Keratinocyte (primary cell): ENCODE measurements at places on chromosomes 5 and 9. TPM values are rescaled to one million over a fixed set of nuclear protein-coding genes. Genes with fewer than 3 reads are reported as not detected.

- no peak for DNase-seq
These were observed 184.4 kb upstream of the SLC12A2 start for GRCh38 chr5:127899214-127899610.

GRCh38 chr5:31561946-31562345 is 29.8 kb downstream of the C5orf22 start:
- DNase-seq, result no peak

- DNase-seq, result no peak
These were observed 215.8 kb upstream of the TRIM32 start for GRCh38 chr9:116471093-116471906.

GRCh38 chr5:64690417-64691151 is at the start of gene SHISAL2B:
Gene SHISAL2B, plus strand, starts transcription at chr5:64690503. Its CDS starts 121 bp downstream, at chr5:64690624.
- DNase-seq, result no peak

- no peak for DNase-seq
These were observed 400.9 kb downstream of the RAB3C start for GRCh38 chr5:58983526-58984452.

DNA sequence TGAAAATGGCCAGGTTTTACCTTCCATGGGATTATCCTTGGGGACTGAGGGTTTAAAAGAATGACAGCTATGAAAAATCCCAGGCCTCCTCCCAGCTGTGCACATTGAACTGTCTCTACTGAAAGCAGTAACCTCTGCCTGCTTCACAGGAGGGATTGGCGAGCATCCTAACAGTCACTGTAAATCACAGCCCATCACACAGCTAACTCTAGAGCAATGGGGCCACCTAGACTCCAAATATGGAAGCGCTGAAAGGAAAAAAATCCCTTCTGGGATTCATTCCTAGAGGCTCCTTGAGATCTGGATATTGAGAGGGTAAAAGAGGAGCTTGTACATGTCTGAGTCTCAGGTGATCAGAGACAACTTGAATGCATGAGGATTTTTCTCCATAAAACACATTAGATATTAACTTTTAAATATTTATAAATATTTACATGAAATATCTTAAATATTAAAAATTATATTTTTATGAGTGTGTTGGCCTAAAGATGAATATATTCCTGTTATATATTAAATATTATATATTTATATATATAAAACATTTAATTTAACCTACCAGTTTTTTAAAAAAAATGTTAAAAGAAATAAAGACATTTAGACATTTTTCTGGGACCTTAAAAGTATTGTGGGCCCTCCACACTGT is 133.8 kb upstream of the SLC24A2 start:
- DNase-seq, result no peak

- DNase-seq, result no peak
These were observed 20.0 kb downstream of the RNF145 start for GRCh38 chr5:159189310-159189709.

- DNase-seq, result no peak
These were observed 116.9 kb upstream of the SPOCK1 start for GRCh38 chr5:137616046-137616445.

GRCh38 chr9:137313956-137314560 is 12.0 kb upstream of the NRARP start:
- no peak for DNase-seq

GRCh38 chr5:137073189-137073588 is 425.9 kb downstream of the SPOCK1 start:
- DNase-seq, result no peak

DNA sequence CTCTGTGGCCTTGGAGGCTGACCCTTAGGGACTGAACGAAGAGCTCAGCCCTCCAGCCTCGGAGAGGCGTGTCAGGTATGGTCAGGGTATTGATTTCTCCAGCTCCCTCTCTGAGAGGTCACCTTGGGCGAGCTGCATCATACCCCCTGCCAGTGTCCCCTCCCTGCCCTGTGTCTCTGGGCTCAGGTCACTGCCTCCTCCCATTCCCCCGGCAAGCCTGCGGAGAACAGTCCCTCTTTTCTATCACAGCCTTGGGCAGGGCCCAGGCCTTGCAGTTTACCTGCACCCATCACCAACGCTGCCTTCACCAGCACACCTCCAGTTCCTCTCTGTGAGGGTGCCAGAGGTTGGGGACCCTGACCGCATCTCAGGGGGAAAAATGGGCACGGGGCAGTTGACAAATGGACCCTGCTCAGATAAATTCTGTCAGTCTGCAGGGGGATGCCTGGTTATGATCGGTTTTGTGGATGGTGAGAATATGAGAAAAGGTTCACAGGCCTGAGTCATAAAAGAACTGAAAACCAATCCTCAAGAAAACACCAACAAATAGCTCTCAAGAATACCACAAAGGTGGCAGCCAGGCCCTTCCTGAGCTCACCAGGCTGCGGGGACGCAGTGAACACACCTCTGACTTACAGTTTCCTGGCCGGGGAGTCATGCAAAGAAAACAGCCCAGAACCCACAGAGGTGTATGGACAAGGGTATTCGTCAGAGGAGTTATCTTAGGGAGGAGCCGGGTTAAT is 24.7 kb upstream of the RXRA start:
- no peak for DNase-seq

- DNase-seq, result no peak
These were observed 281.7 kb upstream of the TRPM3 start for GRCh38 chr9:71403106-71403505.

DNA sequence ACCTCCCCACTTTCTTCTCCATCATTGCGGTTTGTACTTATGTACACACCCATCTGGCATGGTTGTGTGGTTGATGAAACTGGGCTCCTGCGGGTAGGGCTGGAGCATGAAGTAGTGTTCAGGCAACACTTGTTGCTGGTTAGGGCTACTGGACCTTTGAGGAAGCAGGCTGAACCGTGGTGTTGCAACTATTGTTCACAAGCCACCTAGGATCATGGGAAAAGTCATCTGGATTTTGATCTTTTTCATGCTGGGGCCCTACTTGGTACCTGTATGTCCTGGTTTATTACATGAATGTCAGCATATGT is 40.1 kb upstream of the TIFAB start:
- peak; percentile 69 for DNase-seq

DNA sequence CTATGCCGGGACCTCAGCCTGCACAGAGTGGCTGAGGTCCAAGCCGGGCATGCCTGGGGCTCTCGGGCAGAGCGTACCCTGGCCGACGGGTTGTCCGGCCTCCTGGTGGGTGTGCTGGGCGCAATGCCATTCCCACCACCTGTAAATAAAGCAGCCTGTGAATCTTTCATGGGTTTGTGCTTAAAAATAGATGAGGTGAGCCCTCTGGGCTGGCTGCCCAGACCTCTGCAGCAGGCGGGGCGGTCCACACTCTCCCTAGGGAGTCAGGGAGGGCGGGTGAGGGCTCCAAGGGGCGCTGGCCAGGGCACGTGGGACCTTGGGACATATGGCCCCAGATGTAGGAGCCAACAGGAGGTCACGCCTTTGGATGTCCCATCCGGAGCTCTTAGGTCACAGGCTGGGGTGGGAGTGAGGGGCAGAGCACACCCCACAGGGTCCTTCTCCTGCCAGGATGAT is 3.6 kb upstream of the AGPAT2 start:
- no peak for DNase-seq

- no peak for DNase-seq
These were observed 38.7 kb downstream of the CXXC5 start for GRCh38 chr5:139686706-139687441.

- no peak for DNase-seq
These were observed 75.2 kb upstream of the FREM1 start for GRCh38 chr9:14985419-14985818.

DNA sequence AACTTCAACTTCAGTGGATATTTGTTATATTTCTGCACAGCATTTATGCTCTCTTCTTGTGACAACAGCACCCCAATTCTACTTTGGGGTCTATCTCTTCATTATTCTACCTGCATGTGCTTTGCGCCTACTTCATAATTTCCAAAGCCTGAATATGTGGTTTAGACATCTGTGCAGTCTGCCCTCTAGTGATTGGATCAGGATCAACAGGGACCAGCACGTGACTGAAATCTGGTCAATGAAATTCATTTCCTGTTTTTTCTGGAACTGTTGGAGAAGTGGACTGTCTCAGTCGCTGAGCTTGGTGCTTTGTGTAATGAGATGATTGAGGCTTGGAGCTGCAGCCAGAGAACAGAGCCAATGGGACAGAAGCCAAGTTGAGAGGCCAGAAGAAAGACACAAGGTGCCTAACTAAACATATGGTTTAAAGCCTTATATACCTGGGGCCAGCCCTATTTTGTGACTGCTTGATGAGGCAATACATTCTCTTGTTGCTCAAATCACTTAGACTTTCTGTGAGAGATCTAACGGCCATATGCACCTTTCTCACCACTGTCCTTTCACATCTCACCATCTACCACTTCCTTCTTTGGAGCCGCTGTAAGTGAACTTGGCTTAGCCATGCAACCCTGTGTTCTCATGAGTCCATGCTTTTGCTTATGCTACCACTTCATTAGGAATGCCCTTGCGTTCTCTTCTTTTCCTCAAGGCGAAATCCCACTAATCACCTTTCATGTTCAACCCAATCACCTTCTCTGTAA is 68.8 kb upstream of the PPP2R2B start:
- no peak for DNase-seq

DNA sequence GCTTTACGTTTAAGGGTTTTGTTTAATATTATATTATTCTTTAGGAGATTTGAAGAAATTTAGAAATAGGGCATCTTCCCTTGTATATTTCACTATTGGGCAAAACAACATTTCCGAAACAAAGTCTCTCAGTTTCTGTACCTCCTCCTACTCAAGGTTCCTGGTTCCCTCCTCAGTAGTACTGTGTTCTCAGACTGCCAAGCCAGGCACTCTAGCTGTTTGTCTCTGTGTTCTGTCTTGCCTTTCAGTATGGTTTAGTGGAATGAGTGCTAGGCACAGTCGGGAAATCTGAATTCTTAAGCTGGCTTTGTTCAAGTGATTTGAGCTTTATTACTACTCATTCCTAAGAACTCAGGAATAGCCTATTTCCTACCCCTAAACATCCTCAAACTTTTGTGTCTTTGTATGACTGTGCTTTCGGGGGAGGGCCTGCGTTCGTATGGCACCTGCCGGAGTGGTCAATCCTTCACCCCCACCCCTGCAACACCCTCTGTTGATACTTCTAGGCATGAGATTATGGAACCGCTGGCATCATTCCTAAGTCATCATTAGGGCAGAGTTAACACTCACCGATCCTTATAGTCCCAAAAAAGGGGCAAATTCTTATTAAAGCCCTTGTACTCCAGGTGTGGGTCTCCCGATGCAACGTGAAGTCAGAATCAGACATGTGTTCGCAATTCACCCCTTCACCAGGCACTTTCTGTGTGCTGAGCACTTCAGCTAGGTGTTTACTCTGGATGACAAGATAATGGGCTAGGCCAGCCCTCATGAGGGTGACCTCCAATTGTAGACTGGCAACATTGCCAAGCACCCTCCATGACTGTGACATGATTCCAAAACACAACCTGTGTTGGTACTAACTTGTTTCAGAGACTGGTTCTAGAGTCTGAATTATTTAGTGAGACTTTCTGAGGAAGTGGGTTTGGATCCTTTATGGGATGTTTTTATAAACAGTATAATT is 24.5 kb downstream of the SNX18 start:
- DNase-seq, result no peak

- DNase-seq, result no peak
These were observed 571.0 kb downstream of the PTPRD start for GRCh38 chr9:10041726-10042229.

DNA sequence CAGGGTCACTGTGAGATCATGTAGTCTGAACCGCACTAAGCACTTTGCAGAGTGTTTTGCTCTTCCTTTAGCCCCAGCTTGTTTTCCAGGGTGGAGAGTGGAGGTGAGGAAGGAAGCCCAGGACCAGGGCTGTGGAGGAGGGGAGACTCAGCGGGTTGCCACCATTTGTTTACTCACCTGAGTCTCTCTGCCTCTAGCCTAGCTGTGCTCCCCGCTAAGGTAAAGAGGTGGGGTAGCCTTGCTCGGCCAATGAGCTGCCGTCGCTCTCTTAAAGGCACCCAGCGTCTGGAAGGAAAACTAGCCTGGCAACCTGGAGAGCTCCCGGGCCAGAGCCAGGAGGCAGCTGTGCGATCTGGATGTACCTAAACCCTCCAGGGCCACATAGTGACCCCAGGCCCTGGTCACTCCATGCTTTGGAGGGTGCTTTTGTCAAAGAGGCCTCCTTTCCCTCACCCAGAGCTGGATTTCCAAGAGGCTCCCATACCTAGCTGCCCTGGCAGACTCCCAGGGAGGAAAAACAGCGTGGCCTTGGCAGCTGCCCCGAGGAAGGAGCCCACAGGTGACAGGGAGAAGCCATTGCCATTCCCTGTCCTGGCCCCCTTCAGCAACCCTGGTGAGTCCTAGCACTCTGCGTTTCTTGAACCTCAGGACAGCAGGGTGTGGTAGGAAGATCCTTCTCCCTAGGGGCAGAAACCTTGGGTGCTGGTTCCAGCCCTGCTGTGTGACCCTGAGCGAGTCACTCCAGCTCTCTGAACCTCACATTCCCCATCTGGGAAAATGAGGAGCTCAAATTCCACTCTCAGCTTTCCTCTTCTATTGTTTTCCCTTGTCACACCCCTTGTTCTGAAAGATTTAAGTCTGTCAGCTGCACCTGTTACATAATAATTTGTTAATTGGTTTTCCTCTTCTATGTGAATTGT is 42.4 kb upstream of the LARP1 start:
- peak; percentile 17 for DNase-seq

DNA sequence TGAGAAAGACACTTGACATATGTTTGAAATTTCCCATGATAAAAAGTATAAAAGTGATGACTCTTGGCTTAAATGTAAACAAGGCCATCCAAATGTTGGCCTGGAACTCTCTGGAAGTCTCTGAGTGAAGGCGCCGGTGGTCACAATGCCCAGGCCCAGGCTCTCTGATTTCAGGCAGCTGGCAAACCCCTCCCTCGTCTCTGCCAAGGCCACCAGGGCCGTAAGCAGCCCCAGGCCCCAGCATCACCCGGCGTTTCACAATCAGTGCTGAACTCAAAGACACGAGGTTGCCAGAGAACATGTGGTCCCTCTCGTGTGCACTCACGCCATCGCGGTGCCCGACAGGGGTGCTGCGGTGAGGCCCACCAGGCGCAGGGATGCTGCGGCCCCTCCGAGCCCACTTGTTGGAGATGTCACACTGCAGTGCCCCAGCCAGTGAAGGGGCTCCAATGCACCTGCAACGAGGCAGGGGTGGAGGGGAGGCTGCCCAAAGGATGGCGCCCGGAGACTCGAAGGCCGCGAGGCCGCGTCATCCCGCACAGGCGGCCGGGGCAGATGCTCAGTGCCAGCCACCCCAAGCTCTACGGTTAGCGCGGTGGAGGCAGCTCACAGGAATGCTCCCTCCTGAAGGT is 15.0 kb downstream of the LPCAT1 start:
- DNase-seq, result no peak

- DNase-seq, result no peak
These were observed 27.8 kb upstream of the CEP120 start for GRCh38 chr5:123451047-123451446.

The MLANA gene
- not detected in 3 replicates for polyA plus RNA-seq

The STPG3 gene
- polyA plus RNA-seq, result not detected in 3 replicates

The PDE6A gene
- polyA plus RNA-seq, result 0.03 to 0.05 TPM (median 0.03 TPM) in 3 replicates

The DMGDH gene
- polyA plus RNA-seq, result 0.13 to 0.20 TPM in 2 of 3 replicates, not detected in the other

The LCN2 gene
- 28.9 to 77.4 TPM (median 67.4 TPM) in 3 replicates for polyA plus RNA-seq

The QSOX2 gene
- polyA plus RNA-seq, result 6.9 to 11.9 TPM (median 10.9 TPM) in 3 replicates

The IL7R gene
- 2.8 to 5.9 TPM (median 4.7 TPM) in 3 replicates for polyA plus RNA-seq

The EDIL3 gene
- polyA plus RNA-seq, result 0.08 to 0.63 TPM (median 0.34 TPM) in 3 replicates

The SPINK9 gene
- not detected in 3 replicates for polyA plus RNA-seq

The DAB2IP gene
- 28.6 to 36.6 TPM (median 30.9 TPM) in 3 replicates for polyA plus RNA-seq

The CAMK4 gene
- 0.30 to 1.0 TPM (median 0.45 TPM) in 3 replicates for polyA plus RNA-seq

The PCDHA9 gene
- 0.01 TPM in 1 of 3 replicates, not detected in the others for polyA plus RNA-seq

The RABEPK gene
- polyA plus RNA-seq, result 29.7 to 33.4 TPM (median 30.8 TPM) in 3 replicates

The SETX gene
- 16.6 to 23.8 TPM (median 19.7 TPM) in 3 replicates for polyA plus RNA-seq

The EIF4E1B gene
- polyA plus RNA-seq, result not detected in 3 replicates

The PCDHB13 gene
- 0.07 to 0.13 TPM (median 0.09 TPM) in 3 replicates for polyA plus RNA-seq

The POU5F2 gene
- 0.04 to 0.09 TPM in 2 of 3 replicates, not detected in the other for polyA plus RNA-seq

The LPAR1 gene
- 31.9 to 43.2 TPM (median 36.6 TPM) in 3 replicates for polyA plus RNA-seq

The FOXI1 gene
- polyA plus RNA-seq, result 0.03 TPM in 1 of 3 replicates, not detected in the others

The TCERG1 gene
- polyA plus RNA-seq, result 48.2 to 71.6 TPM (median 51.8 TPM) in 3 replicates

The PLEKHG4B gene
- polyA plus RNA-seq, result 0.10 to 0.12 TPM in 2 of 3 replicates, not detected in the other

The PWWP2A gene
- 11.6 to 13.1 TPM (median 12.4 TPM) in 3 replicates for polyA plus RNA-seq
